NCI-H460 (cell line): ENCODE measurements at places on chromosomes 5 and 9. TPM values are rescaled to one million over a fixed set of nuclear protein-coding genes. Genes with fewer than 3 reads are reported as not detected.

DNA sequence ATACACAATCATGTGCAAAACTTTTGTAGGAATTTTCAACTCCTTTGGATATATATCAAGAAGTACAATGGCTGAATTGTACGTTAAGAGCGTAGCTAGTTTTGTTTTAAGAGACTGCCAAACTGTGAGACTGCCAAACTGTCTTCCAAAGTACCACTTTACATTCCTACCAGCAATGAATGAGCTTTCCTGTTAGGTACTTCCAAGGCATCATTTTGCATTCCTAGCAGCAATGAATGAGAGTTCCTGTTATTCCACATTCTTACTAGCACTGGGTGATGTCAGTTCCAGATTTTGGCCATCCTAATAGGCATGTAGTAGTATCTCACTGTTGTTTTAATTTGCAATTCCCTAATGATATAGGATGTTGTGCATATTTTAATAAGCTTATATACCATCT is 219.3 kb downstream of the KCNN2 start:
- DNase-seq = no peak

GRCh38 chr5:125413496-125414274 is 667.2 kb upstream of the ZNF608 start:
- DNase-seq = no peak

DNA sequence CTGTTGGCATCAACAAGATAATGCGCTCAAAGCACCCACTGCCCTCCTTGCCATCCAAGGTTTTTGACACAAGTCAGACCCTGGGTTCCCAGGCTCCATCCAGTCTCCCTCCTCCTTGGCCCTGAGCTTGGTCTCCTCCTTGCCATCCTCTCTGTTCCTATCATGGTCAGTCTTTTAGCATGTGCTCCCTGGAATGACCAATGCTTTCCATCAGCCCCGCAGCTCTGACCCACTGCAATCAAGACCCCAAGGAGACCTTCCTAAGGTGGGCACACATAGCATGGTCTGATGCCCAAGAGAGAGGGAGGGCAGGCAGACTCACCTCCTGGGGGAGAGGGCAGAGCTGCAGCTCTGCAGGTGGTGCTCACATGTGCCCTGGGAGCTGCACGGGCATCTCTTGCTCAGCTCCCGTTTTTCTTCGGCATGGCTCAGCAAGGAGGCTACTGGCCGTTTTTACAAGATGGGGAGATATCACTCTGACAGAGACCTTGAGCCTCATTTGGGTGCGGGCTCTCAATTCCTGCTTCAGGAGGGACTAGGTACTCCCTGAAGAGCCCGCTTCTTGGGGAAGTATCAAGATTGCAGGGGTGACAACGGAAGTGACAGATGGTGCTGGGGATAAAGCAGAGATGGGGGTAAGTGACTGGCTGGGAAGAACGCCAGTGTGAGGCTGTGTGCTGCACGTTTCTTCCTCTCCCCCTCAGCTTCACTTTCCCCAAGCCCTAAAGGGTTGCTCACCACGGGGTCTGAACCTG is 3.3 kb downstream of the SEPTIN8 start:
- no peak for DNase-seq

DNA sequence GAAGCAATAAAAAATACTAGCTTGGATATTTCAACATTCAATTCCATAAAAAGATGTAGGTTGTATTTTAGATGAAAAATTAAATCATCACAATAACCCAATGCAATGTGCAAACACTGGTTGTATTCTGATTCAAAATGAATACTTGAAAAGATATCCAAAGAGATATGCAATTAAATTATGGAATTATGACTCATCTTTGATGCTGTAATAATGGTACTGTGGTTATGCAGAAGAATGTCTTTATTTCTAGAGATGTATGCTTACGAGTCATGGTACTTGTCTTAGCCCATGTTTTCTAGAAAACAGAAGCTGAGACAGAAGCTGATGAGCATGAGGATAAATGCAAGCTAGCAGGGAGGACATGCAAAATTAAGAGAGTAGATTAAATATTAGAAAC is 1941.4 kb upstream of the NUDT12 start:
- DNase-seq = no peak

DNA sequence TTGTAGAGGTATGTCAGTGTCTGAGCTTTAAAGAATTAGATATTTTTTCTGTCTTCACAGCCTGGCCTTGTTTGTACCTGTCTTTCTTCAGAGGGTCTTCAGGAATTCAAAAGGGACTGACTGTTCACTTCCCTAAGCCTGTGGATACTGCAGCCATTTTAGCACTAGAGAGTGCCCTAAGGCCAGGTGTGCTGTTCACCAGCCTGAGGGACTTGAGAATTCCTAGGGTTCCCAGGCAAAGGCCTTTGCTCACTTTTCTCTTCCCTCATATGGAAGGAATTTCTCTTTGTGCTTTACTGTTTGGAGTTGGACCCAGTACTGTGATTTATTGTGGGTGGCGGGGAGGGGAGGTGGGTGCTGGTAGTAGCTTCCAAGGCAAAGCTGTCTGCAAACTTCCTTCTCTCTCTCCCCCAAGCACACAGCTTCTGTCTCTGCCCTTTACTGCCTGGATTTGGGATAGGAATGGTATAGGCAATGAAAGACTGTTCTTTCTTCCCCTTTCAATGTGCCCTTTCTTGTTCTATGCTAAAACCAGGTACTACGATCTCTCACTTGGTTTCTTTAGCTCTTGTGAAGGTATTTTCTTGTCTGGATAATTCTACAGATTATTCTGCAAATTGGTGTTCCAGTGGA is 9.7 kb upstream of the LRRC70 start:
- no peak for DNase-seq

GRCh38 chr5:25646421-25647341 is 1001.9 kb upstream of the CDH10 start:
- no peak for DNase-seq

DNA sequence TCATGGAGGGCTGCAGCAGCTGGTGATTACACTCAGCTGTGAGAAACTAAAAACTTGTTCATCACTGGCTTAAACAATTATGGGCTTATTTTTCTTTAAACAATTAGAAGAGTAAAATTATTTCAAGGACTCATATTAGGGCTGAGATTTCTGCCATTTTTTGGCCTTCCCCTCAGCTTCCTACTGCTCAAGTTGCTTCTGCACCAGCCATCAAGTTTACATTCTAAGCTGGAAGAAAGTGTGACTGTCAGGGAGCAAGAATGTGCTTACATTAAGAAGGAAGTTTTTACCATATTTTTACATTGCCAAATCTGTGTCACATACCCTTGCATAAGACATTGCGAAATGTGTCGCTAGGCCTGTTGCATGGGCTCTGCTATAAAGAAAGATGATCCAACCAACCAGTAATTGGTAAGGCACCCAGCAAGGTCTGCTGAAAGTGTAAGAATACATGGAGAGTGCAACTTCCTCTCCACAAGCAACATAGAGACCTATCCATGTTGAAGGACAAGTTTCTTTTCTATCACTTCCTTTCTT is 260.3 kb upstream of the CDH10 start:
- DNase-seq = peak; percentile 31

DNA sequence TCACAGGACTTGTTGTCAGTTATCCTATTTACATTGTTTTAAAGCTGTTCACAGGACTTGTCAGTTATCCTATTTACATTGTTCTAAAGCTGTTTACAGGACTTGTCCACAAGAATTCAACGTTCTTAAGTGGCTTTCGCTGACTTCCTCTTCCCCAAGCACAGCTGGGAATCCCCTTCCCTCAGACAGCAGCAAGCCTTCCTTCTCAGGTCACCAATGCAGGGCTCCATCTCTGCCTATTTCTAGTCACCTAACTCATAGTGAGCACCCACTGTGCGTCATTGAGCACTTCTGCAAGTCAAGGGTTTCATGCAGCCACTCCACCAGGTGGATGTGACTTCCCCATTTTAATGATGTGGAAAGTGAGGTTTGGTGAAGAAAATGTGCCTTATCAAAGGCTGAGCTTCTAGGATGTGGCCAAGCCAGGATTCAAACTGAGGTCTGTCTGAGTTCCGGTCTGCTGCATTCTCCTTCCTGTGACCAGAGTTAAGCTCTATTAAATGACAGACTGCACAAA is 109.8 kb upstream of the ZNF462 start:
- no peak for DNase-seq

GRCh38 chr5:144467792-144468191 is 297.1 kb downstream of the KCTD16 start:
- peak; percentile 41 for DNase-seq

DNA sequence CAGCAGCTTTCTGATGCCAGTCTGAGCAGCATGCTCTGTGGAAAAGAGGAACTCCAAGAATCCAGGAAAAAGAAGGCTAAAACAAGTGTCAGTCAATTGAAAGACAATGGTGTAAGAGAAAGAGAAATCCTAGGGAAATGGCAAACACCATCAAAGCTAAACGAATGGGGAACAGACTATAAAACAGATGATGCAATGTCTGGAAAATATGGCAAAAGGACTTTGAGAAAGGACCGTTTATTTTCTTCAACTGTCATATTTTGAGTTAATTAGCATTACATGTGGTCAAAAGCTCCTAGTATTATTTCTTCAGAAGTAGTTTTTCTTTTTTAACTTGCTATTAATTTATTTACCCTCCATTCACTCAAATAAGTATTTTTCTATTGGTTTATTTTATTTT is 465.2 kb downstream of the LRRC70 start:
- no peak for DNase-seq

- no peak for DNase-seq
Observed at GRCh38 chr5:50694027-50694590, 27.7 kb downstream of the PARP8 start.

DNA sequence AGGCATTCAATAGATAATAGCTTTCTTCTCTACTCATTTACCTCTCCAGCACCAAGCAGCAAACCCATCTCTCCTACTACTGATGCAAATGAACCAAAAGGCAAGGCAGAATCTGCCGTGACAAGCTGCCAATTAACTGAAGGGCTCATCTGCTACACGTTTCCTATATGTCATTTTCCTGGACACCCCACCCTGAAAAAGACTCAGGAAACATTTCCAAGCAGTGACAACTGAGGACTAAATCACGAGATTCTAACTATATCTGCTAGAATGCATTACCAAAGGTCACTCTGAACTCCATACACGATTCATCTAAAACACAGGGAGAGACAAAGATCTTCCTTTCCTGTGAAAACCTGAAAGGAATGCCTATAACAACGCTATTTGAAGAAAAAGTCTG is 12.9 kb downstream of the PLPP1 start:
- DNase-seq = no peak

The BSPRY gene
- total RNA-seq = 0.12 TPM in 1 of 2 replicates, not detected in the other

The DOCK8 gene
- total RNA-seq = 0.12 and 0.69 TPM in 2 replicates

The PCA3 gene
- not detected in 2 replicates for total RNA-seq

The NFIB gene
- 20.8 and 21.6 TPM in 2 replicates for total RNA-seq

The NTNG2 gene
- total RNA-seq = 0.07 and 0.09 TPM in 2 replicates

The SLC46A2 gene
- not detected in 2 replicates for total RNA-seq

The N4BP3 gene
- total RNA-seq = 0.27 and 0.38 TPM in 2 replicates

The CCNO gene
- 8.0 and 8.5 TPM in 2 replicates for total RNA-seq

The IFNA13 gene
- total RNA-seq = not detected in 2 replicates

The CDHR2 gene
- not detected in 2 replicates for total RNA-seq
